ENCODE measurements at places on chromosomes 13 and 19.

GRCh38 chr13:36090592-36090991 lies 40.6 kb downstream of the DCLK1 start:
- no peak for DNase-seq

- DNase-seq = no peak
Measured at GRCh38 chr19:46931202-46931601, 70.4 kb downstream of the ARHGAP35 start.

GRCh38 chr13:49407068-49407467 lies 36.8 kb downstream of the CAB39L start:
- no peak for DNase-seq

DNA sequence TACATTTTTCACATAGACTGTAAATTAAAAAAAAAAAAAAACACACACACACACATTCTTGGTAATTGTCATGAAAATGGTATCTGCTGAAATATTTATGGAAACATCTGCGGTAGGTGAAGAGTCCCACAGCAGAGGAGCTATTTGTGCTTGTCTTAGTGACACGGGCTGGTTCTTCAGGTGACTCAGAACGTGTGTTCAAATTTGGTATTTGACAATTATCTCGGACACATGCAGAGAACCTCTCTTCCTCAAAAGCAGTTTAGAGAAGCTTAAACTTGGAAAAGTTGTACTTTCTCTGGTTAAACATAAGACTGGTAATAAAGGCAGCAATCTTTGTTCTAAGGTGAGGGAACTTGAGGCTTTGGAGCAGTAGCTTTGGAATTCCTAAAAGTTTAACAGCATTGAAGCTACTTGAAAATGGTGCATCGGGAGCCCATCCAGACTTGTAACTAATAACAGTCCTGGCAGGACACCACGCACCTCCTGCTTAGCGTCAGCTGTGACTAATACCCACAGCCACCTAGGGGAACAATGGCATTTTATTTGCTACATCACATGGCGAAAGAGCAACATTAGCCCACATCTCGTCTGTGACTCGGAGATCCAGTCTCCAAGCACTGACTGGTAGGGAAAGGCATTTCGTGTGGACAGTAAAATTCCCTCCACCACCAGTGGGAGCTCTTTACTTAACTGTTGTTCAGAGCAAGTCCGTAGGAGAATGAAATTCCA lies 1505.1 kb upstream of the SLC10A2 start:
- peak; percentile 42 for DNase-seq

DNA sequence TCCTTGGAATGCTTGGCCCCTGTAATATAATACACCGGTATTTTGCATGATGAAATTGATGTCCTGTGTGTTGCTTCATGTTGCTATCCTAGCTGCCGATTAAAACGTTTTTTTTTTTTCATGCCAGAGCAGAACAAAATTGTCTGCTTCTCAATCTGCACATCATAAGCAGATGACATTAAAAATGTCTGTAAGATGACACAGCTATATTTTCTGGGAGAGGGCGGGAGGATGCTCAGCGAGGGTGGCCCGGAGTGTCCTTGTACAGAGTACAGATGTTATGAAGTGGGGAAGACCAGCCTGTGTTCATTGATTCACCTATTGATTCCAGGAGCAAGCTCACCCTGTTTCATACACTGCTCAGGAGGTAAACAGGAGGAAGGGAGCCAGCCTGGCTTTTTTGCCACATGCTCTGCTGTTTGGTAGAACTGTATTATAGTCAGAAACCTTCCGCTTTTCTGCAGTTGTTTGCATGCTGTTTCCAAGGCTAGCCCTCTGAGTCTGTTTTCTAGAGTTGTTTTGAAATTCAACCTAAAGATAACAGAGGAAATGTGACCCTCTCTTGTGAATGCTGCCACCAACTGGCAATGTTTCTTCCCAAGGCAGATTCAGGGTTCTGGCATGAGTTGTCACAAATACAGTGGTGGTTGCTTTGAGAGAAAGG lies 4.7 kb upstream of the IRS2 start:
- peak; percentile 94 for DNase-seq

GRCh38 chr13:106514928-106515634 lies 20.4 kb downstream of the EFNB2 start:
- DNase-seq = no peak

GRCh38 chr19:18541992-18542940 lies 1.1 kb downstream of the FKBP8 start:
- DNase-seq = peak; percentile 23

- no peak for DNase-seq
Measured at GRCh38 chr19:14271840-14272239, 65.9 kb upstream of the ADGRL1 start.

GRCh38 chr13:41847216-41847615 lies 113.7 kb downstream of the VWA8 start:
- DNase-seq = no peak

DNA sequence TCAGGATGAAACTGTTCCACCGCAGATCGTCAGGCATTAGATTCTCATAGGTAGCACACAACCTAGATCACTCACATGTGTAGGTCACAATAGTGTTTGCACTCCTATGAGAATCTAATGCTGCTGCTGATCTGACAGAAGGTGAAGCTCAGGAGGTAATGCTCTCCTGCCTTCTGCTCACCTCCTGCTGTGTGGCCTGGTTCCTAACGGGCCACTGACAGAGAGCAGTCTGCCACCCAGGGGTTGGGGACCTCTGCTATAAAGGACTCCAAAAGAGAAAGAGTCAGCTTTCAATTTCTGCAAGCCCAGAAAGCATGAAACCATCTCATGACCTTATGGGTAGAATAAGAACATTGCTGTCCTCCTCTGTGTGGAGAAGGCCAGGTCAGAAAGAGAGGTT lies 43.5 kb upstream of the PCCA start:
- no peak for DNase-seq

- no peak for DNase-seq
Measured at GRCh38 chr13:95903569-95903968, 149.6 kb downstream of the UGGT2 start.

GRCh38 chr19:19192078-19192882 lies at the start of the genes BORCS8 and RFXANK:
BORCS8 (minus strand) TSS chr19:19192152; CDS start chr19:19192117, 35 bp downstream.
RFXANK (plus strand) TSS chr19:19192258; CDS start chr19:19193947, 1,689 bp downstream.
- DNase-seq = peak; percentile 99

DNA sequence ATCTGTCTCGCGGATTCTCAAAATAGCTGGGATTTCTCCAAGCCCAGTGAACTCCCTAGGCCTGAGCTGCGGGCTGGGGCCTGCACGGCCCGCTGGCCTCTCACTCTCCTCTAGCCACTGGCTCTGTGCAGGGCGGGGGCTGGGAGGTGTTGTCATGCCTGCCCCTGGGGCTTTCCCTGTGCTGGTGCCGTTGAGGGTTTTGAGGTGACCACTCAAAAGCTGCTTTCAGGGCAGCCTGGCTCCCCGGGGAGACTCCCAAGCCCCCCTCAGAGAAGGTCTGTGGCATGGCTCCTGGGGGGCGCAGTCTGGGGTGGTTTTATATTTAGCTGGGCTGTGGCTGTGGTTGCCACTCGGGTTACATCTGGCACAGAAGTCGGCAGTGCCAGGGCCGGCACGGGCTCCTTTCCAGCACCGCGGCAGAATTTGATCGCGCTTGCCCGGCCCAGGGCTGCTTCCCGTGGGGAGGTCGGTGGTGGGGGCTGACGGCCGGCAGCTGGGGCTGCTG lies 10.0 kb downstream of the NDUFB7 start:
- DNase-seq = peak; percentile 28

- DNase-seq = no peak
Measured at GRCh38 chr13:41622432-41623429, 165.4 kb downstream of the RGCC start.

- no peak for DNase-seq
Measured at GRCh38 chr13:38784036-38784880, 97.4 kb downstream of the FREM2 start.

- DNase-seq = no peak
Measured at GRCh38 chr13:94174009-94174408, 305.5 kb downstream of the DCT start.
